Activated CD4-positive, alpha-beta T cell treated with anti-CD3 and anti-CD28 coated beads, Interleukin-2, amount 50 U/mL, for 24 hours (primary cell): ENCODE measurements at places on chromosomes 2 and 18.

DNA sequence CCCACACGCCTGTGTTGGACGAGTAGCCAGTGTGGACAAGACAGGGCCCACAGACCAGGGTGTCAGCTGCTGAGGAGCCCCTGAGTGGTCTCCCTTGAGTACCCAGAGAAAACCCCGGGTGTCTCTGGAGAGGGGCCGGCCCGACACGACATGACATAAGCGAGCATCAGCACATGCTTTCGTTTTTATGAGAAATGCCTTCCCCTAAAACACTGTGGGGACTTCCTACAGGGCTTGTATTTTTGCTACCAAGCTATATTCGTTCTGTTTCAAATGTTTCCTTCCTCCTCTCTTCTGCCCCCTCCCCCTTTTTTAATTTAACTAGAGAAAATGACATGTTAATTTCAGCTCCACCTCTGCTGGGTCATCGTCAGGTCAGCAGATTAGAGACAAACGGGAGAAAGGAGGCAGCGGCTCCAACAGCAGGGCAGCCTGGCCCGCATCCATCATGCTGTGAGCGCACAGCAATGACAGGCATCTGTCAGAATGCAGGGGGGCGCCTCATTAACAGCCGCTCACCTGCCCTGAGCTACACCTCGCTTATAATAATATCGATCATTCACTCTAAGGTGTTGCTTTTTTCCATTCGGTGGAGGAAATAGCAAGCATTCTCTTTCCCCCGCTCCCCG lies 286.2 kb downstream of the ZNF516 start:
- DNase-seq, result no peak

DNA sequence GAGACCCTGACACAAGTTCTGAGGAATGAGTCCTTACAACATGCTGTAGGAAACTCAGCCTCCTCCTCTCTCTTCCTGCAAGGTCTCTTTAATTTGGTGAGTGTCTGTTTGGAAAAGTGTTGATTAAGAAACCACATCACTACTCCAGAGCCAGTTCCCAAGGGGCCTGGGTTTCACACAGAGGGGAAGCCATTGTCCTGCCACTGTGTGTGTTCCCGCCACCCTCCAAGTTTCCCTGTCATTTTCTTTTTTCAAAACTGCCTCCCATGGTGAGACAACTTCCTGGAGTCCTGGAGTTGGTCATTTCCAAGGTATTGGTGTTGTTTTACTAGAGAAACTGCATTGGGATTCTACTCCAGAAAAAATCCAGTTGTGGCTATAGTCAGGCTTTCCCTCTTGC lies 232.0 kb upstream of the PARD3B start:
- DNase-seq, result no peak

GRCh38 chr2:136377423-136378382 lies 259.8 kb upstream of the CXCR4 start:
- DNase-seq, result no peak

- no peak for DNase-seq
These were observed 499.9 kb downstream of the SLC4A3 start for GRCh38 chr2:220127311-220127710.

- DNase-seq, result no peak
These were observed 73.0 kb upstream of the YWHAQ start for GRCh38 chr2:9703701-9704221.
